ENCODE measurements at places on chromosomes 2 and 18.

DNA sequence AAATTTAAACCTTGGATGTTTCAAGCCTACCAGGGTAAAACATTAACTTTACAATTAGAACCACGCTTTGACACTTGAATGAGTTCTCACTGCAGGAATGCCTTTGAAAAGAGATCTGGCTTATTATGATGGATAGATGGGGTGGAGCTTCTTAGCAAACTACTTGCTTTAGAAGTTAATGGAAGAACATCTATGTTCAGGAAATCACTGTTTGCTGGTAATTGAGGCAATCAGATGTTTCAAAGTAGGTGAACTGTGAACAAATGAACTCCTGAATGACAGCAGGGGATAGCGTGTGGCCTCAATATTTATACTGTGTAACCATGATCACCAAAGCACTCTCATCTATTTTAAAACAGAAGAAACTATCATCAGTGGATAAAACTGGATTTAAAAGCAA lies 383.6 kb downstream of the PIK3C3 start:
- no peak for DNase-seq

DNA sequence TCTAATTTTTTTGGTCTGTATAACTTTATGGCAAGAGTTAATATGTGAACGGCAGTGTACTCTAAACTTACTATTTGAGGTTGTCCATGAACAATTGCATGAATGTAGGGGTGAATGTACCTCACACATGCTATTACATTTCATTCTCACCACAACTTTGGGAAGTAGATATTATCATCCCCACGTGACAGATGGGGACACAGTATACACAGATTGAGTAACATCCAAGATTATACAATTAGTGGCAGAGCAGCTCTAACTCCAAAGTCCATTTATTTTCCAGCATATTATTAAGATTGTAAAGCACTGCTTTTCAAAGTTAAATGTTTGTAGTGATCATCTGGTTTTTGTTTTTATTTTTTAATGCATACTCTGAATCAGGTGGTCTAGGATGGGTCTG lies 622.1 kb upstream of the ZEB2 start:
- DNase-seq: no peak

GRCh38 chr2:124080281-124081153 lies 55.4 kb downstream of the CNTNAP5 start:
- DNase-seq: no peak

DNA sequence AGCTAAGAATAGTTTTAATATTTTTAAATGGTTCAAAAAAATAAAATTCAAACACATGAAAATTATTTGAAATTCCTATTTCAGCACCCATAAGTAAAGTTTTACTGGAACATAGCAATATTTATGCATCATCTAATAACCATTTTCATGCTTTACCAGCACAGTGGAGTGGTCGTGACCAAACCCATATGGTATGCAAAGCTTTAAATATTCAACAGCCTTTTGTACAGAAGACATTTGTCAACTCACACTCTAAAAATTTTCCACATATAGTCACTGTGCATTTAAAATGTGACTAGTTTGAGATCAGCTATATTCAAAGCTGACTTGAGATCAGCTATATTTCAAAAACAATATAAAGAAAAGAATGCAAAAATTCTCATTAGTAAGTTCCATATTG lies 46.2 kb downstream of the PUM2 start:
- DNase-seq: no peak

- no peak for DNase-seq
Measured at GRCh38 chr2:102053096-102053495, 61.3 kb downstream of the IL1R2 start.

DNA sequence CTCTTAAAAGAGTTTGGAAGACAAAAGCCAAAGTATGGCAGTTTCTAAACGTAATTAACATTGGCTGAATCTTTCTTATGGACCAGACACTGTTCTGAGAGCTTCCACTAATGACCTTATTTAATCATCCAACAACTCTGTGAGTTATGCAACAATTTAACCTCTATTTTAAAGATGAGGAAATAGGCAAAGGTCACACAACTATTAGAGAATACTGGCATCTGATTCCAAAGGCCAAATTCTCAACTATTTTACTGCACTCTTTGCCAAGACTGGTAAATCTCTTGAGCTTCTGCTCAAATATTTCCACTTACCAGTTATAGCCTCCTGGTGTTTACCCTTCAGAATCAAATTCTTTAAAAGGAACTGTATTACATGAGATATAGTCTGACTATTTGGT lies 42.1 kb upstream of the ERMN start:
- DNase-seq: no peak

DNA sequence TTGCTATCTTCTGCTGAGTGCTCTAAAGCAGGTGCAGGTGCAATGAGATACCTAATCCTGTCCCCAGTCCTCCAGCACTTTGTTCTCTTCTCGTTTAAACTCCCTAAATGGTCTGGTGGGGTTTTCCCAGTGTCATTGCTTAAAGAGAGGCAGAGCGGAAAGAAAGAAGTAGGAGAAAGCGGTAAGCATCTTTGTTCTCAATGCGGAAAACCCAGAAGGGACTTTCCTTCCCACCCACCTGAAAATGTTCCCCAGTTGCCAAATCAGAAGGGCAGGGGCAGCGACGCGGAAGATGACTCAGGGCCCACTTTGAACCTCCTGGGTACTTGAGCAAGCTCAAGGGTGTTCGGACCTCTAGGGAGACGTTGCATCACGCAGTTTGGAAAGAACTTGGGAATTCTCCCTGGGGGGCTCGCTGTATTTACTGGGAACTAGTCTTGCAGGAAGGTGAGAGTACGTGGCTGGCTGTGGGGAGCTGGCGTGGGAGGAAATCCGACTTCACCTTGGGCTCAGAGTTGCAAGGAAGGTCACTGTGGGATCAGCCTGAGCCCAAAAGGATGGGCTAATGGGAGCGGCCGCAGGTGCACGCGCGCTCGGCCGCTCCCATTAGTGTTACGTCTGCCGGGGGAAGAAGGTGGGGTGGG lies 589 bp upstream of the SGPP2 start:
- DNase-seq: peak; percentile 51

DNA sequence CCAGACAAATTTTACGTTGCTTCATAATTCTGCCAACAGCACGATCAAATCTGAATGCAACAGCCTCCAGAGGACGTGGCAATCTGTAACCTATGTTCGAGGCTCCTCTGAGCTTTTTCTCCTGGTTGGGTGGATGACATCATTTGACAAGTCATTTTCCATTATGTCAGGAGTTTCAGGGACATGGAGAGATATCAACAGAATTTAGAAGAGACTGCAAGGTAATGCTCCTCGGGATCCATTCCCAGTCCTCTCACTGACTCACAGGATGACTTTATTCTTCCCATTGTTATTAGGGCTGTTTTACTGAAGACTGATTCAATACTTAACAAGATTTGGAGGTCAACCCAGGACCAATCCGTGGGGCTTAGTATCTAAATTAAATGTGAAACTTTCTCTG lies 72.5 kb upstream of the RNF152 start:
- no peak for DNase-seq

GRCh38 chr18:62784966-62785413 lies 69.6 kb downstream of the PHLPP1 start:
- no peak for DNase-seq

DNA sequence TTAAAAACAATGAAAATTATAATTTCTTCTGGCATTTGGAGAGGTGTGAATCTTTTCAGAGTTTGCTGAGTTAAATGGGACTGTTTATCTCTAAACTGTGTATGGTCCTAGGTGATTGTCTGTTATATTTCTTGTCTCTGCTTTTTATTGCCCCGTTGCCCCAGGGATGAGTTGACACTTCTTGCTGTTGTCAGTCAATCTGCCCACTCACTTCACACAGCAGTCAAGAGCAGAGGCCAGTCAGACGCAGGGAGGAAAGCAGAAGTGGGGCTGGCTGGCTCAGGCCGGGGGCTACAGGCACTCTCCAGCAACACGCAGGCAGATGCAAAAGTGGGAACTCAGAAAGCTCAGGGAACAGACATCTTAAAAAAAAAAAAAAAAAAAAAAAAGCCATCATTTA lies 365.2 kb downstream of the CLIP4 start:
- DNase-seq: no peak

GRCh38 chr2:169542433-169542832 lies 31.2 kb downstream of the FASTKD1 start:
- DNase-seq: no peak

DNA sequence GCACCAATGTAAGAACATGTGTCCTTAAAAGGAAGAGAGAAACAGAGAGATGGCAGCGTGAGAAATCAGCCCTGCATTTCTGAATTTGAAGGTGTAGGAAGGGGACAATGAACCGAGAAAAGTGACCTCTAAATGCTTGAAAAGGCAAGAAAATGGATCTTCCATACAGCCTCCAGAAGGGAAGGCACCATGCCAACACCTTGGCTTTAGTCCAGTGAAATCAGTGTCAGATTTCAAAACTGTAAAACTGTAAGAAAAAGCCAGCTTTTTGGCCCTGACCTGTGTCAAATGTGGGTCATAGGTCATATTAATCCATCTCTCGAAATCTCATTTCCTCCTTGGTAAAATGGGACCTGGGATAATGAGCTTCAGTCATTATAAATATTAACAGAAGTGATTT lies 762.3 kb downstream of the DCDC2C start:
- DNase-seq: no peak

- DNase-seq: no peak
Measured at GRCh38 chr2:111182740-111183139, 62.0 kb downstream of the BCL2L11 start.

- no peak for DNase-seq
Measured at GRCh38 chr2:11698009-11698922, 28.3 kb upstream of the NTSR2 start.

DNA sequence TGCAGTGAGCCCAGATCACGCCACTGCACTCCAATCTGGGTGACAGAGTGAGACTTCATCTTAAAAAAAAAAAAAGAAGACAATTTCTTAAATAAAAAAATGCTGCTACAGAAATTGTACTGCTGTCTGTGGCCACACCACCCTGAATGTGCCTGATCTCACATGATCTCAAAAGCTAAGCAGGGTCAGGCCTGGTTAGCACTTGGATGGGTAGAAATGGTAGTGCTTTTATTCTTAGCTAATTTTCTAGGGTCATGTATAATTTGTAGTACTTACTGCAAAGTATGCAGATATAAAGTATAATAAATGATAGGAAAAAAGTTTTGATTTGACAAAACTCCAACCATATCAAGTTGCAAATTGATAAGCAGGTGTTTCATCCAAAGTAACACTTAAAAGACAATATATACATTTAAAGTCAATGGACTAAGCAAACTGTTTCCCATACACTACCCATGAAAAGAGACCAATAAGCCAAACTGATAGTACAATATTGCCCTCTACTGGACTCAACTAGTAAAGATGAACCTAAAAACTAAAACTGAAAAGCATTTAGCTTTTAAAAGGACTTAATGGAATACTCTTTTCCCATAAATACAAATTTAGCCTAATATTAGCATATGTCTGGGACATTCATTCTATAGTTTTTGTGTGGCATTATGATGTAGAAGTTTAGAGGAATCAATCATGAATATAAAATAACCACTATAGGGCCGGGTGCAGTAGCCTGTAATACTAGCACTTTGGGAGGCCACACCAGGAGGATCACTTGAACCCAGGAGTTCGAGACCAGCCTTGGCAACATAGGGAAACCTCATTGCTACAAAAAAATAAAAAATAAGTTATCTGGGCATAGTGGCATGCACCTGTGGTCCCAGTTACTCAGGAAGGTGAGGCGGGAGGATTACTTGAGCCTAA lies 18.6 kb upstream of the PEX13 start:
- DNase-seq: no peak

DNA sequence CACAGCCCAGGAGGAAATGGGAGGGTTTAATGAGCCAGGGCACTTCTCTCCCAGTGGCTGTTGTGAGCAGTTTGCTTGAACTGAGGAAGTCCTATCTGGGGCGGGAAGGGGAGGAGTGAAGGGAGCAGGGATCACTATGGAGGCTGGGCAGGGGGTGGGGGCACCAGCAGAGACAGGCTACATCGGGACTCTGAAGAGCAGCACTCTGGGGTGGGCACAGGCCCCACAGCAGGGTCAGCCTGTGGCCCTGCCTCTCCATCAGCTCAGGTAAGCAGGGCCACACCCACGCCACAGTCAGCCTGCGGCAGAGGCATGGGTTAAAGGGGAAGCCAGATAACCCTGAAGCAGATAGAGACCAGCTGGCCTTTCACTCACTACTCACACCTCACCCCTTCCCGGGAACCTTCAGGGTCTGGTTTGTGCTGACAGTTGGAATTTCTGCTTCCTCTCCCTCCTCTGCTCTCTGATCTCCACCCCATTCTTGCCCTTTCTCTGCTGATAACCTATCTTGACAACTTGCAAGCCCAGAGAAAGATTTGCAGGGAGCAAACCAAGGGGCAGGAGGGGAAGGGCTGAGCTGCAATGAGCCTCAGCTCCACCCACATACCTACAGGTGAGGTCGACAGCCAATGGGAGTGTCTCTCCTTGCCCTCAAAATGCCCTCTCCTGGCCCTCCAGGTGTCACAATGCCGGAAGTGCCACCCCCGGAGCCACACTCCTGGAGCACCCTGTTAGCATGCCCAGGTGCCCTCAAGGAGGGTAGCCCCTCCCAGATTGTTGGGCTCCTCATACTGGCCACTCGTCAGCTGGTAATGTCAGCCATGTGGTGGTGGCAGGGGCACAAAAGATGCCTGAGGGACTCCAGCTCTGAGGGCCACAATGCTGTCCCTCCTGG lies 3.7 kb downstream of the SIGLEC15 start:
- no peak for DNase-seq

GRCh38 chr2:31384771-31385276 lies 29.7 kb downstream of the XDH start:
- DNase-seq: no peak

GRCh38 chr2:42618116-42618515 lies 49.7 kb downstream of the MTA3 start:
- DNase-seq: no peak

Measured in activated naive CD4-positive, alpha-beta T cell treated with anti-CD3 and anti-CD28 coated beads, Interleukin-2, amount 50 U/mL, for 16 hours (primary cell).